ENCODE measurements at places on chromosomes 12 and 14.

DNA sequence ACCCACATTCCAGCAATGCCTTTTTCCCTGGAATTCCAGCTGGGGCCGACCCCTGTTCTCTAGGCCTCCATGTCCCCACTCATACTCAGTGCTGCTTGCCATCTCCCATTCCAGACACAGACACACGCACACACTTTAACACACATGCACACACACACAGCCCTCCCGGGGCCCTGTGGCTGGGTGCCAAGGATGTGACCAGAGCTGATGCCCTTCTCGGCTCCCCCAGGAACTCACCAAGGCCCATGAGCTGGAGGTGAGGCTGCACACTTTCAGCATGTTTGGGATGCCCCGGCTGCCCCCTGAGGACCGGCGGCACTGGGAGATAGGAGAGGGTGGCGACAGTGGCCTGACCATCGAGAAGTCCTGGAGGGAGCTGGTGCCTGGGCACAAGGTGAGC lies 4.3 kb downstream of the PLEKHG6 start:
- DNase-seq = no peak

DNA sequence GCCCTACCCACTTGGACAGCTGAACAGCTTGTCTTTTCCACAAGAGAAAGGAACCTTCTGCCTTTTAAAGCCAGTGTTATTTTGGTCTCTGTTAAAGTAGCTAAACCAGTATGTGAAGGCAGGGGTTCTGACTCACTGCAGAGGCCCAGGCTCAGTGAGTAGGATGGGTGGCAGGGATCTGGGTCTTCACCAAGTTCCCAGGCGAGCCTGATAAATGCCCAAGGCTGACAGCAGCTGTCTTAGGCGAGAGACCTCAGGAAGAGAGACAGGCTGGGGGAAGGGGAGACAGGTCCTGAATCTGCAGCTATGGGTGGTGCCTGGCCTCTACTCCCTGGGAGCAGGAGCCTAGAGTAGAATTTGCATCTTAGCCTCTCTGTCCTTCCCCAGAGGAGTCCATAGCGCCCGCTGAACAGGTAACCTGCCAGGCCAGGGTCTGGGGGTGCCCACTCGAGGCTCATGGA lies 18.1 kb upstream of the KIF26A start:
- DNase-seq = no peak

DNA sequence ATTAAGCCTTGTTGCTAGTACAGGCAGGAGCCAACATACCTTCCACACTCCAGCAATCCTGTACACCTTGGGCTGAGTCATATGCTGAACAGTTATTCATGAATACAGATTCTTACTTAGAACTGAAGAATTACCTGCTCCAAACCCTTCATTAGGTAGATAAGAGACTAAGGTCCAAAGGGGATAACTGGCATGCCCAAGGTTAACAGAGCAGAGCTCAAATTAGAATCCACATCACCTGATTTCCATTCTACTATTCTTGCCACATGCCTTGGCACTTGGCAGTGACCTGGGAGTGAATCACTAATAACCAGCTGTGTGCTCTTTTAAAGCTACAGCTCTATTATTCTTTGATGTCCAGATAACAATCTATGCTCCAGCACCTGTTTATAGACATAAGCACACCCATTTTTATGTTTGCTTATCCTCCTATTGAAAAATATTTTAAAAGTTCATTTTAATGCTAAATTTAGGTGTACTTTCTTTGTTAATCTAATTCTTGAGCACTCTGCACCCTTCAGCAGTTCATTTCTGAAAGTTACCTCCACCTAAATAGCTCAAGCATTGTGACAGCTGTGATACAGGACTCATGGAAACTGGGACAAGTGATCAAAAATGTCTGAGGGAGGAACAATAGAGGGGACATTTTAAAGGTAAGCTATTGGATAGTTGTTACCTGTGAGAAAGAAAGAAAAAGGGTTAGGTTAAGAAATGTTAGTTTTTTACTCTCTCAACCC lies 19.4 kb downstream of the LPCAT3 start:
- no peak for DNase-seq

DNA sequence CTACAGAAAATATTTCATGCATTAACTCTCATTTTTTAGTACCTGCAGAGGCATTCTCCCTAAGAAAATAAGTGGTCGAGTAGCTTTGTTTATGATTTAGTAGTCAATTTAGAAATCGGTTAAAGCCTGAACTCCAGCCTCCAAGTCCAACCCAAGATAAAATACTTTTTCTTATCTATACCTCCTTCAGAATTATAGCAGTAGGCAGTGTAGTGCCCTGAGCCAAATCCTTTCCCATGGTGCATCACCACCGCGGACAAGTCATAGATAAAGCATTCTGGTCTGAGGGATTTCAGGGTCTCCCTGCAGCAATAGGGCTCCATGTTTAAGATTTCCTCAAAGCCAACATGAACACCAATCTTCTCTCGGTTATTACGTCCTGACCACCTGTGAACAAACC lies 30.5 kb downstream of the USP44 start:
- no peak for DNase-seq

GRCh38 chr12:67981287-67982162 lies 7.7 kb upstream of the IFNG-AS1 start:
- peak; percentile 22 for DNase-seq

GRCh38 chr12:64610079-64610659 lies at the start of gene RASSF3:
TSS of gene RASSF3 (plus strand) at chr12:64610495. CDS start at chr12:64610633, 138 bp downstream.
- peak; percentile 59 for DNase-seq

DNA sequence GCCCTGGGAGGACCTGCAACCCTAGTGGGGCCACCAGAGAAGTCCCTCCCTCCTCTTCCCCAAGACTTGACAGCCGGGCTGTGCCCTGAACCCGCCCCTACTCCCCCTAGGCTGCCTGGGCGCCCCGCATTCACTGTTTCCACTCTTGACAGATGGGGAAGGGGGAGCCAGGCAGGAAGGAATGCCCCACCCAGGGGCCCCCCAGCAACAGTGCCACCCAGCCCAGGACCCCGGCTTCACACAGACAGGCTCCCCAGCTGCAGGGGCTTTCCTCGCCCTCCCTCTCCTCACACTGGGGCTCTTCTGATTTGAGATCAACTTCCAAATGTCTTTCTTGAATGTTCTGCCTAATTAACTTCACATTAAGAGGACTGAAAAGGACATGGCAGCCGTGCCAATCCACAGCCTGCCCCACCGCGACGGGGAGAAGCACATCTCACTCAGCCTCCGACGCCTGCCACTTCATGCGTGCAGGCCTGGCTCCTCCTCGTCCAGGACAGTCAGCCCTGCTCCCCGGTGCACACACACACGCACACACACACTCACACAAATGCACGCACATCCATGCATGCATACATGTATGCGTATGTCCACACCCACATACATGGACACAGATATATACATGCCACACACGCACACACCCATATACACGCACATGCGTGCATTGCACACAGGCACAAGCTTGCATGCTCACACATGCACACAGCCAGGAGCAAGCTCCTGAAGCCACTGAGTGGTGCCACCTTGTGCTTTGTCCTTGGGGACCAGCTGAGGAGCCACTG lies 19.6 kb upstream of the C14orf180 start:
- DNase-seq = no peak

GRCh38 chr14:68886109-68886434 lies 93.0 kb downstream of the ACTN1 start:
- peak; percentile 25 for DNase-seq

DNA sequence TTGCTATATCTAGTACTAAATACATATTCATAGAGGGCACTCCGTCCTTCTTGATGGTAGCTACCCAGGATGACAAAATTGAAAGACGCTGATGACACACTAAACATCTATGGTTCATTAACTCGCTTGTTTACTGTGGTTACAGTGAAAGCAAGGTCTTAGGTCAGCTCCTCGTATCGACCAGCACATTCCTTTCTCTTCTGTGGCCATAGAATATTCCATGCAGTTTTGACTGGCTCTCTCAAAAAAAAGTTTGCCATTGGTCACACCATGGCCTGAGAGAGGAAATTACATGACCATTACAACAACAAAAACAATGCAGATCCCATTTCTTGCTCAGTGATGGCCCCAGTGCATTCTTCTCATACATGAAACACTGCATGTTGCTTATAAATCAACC lies 411.4 kb upstream of the SOX5 start:
- no peak for DNase-seq

GRCh38 chr12:113683574-113683973 lies 211.9 kb upstream of the LHX5 start:
- peak; percentile 86 for DNase-seq

- no peak for DNase-seq
These were observed 52.9 kb upstream of the BCL2L14 start for GRCh38 chr12:12017798-12018197.

- DNase-seq = no peak
These were observed 32.2 kb downstream of the SH2B3 start for GRCh38 chr12:111437816-111438454.

- no peak for DNase-seq
These were observed 149.6 kb downstream of the MED13L start for GRCh38 chr12:116127859-116128258.

DNA sequence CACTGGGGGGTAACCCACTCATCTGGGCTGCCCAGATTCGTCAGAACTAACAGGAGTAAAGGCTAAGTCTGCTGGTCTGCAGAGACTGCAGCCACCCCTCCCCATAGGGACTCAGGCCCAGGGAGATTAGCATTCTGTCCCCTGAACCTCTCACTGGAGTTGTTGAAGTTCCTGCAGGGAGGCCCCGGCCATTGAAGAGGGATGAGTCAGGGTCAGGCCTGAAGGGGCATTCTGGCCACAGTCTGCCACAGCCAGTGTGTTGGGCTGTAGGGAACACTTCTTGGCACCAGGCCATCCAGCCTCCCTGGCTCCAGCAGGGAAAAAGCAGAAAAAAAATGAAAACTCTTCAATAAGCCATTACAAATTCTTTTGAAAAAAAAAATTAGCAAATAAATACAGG lies 35.3 kb downstream of the KLRK1 start:
- DNase-seq = no peak

DNA sequence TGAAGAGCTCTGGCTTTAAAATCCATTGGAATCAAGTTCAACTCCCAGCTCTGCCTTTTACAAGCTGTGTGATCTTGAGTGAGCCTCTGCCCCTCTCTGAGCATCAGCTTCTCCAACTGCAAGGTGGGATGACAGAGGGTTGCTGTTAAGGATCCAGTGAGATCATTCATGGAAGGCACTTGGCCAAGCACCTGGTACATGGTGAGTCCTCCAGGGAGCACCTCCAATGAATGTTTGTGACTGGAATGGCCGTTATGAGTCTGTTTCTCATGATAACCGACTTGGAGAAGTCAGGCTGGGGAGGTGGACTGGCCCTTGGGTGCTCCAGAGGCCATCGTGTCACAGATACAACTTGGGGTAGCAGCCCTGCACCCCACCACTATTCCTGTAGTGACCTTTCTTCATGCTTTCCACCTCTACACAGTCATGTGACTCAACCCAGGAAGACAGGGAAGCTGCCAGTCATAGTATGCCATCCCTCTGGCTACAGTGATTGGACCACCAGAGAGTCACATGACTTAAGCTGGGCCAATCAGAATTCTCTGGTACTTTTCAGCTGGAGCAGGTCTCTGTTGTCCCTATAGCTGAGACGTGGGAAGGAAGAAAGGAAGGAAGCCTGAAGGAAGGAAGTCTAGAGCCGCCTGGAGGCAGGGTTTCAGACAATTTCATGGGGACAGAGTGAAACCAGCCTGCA lies 146.5 kb upstream of the MYL2 start:
- peak; percentile 16 for DNase-seq

GRCh38 chr12:38152816-38153736 lies 163.5 kb upstream of the ALG10B start:
- DNase-seq = no peak

DNA sequence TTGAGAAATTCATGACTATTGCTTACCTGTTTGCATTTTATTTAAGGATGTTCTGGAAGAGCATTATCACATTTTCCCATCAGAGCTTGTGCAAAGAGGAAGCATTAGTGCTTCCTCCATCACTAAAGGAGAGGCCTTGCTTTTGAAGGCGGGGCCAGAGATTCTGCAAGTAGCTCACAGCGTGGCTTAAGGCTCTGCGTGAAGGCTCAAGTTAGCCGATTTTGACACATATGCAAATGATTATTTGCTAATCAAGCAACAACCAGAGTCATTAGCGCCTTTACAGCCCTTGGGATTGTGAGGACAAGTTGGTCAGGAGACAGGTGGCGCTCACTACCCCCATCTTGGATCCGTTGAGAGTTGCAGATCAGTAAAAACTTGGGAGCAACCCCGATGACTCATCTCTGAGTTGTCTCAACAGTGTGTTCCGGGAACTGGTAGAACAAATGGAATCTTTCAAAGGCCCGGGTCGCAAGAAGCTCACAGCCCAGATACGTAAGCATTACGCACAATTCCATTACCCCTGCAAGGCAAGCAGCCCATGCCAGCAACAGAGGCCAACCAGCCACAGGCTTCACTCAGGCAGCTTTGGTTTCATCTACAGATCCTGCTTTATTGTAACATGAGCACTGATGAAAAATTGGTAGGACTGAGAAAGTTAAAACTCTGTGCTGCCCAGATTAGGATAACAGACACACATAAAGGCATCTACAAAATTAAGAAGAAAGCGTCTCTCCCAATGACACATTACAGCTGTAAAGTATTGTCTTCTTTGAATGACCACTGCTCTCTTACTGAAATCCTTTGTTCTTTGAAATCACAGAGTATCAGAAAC lies 34.9 kb upstream of the SPTSSA start:
- no peak for DNase-seq

- DNase-seq = no peak
These were observed 7.2 kb upstream of the SDR9C7 start for GRCh38 chr12:56941299-56942017.

Measured in NCI-H2171 (cell line).